ENCODE measurements at places on chromosomes 6 and 20.

DNA sequence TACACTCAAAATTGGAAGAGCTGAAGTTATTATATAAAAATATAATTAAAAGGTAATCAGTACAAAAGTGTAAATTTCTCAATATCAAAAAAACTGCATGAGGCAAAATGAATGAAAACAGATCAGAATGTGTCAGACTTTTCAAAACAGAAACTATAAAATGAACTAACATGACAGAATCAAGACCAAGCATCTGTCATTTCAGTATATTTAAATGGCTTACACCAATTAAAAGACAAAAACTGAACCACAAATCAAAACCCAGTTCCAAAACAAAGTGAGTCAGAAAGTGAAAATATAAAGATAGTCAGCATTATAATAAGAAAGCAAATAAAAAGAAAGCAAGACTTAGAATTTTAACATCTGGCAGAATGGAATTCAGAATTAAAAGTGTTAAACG is 289.7 kb downstream of the UBE3D start:
- DNase-seq = no peak

- no peak for DNase-seq
Measured at GRCh38 chr6:169807699-169808607, 56.5 kb downstream of the ERMARD start.

DNA sequence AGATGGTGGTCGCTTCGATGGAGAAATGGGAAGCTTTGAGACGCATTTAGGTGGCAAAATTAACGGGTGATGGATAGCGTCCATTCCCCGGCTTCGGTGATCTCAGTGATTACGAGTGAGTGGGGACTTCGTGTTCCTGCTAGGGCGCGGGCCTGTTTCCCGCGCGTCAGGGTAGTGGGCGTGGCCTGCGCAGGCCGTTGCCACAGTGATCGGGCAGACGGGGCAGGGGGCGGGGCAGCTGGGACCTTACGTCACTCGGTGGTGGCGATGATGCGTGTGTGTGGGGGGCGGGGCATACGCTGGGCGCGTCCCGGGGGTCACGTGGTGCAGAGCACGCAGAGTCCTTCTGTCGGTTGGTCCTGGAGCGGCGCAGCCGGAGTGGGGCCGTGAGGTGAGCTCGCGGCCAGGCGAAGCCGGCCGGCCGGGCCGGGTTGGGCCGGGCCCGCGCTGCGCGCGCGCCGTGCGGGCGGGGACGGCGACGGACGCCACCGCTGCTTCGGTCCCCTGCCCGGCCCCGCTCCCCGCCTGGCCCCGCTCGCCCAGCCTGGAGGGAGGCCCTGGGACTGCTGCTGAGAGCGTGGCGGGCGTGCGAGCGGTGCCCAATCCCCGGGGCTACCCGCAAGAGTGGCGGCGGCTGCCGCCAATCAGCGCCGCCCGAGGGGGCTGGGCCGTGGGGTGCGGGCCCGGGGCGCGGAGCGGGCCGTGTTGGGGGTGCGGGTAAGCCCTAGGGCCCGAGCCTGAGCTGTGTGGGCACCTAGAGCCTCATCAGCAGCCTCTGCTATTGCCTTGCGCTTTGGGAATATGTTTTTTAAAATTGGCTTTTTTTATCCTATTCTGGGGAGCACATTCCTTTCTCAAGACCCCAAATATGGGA is at the start of gene PHF20:
Gene PHF20 (plus strand): TSS at position 327 of the 874 bp plus-strand sequence. CDS start 29,508 bp downstream, outside the sequence.
- DNase-seq = peak; percentile 99

- DNase-seq = no peak
Measured at GRCh38 chr6:97674802-97675201, 391.8 kb upstream of the MMS22L start.

DNA sequence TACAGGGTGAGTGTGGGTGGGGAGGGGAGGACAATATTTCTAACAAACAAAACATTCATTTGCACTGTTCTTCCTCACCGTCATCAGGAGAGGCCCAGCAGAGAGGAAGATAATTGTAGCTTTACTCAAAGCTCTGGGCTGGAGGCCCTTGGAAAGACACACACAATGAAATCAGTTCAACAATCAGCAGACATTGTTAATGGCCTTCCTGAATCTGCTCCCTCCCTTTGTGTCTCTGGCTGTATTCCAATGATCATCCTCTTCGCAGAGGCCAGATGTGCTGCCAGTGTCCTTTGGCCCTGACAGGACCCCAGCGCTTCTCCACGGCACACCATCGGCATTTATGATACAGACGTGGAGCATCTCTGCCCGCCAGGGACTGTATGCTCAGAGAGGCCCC is 44.6 kb upstream of the LRFN2 start:
- DNase-seq = no peak
